AG08396 (cell line): ENCODE measurements at places on chromosomes 12 and 14.

DNA sequence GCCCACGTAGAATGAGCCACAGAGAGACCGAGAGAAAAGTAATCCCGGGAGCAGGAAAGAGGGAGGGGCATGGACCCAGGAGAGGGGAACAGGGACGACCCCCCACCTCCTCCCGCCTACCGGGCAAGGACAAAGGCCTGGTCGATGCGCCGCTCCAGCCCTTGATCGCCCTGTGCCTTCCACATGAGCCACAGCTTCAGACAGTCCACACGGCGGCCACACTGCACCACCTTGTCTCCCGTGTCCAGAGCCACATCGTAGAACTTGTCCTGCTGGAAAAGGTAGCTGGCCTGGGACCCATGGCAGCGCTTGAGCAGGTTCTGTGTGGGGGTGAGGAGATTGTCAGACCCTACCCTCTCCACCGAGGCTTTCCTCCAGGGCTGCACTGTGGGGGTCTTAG, 20.5 kb upstream of the ZNF740 start:
- DNase-seq: no peak

DNA sequence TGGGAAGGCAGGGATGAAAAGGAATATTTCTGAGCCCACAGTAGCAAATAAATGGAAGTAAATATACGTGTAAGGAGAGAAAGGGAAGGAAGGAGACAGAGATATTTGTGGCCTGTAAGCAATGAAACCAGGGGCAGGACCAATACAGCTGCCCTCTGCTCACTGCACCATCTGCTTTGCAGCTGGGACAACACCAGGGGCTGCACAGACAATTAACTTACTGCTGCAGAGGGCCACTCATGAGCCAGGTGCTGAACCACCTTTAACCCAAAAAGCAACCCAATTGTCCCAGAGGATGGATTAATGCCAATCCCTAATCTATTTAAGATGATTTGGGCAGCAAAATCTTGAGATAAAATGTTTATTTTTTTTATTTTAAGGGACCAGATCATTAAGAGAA, 30.6 kb upstream of the TMX1 start:
- DNase-seq: no peak

DNA sequence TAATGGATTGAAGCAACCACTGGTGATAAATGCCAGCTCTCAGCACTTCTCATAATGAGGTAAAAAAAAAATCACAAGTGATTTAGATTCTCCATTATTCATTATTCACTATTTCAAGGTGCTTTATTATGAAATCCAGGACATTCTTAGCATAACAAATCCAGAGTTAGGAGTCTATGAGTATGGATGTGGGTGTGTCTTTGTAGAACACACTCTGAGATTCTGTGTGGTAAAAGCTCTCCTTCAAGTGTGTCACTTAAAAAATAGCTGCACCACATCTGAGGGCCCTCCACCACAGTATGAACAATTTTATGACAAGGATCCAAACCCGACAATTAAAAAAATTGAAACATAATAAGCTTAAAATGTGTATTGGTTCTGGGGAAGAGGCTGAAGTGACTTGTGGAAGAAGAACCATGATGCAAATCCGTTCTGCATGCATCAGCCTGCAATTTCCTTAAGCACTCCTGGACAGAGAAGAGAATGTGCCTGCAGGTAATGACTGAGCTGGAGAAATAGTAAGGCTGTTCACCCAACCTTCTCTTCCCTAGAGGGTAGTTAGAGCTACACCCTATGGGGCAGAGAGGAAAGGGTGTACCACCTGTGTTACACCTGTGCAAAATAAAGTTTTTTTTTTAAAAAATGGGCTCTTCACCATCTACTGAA, 488.5 kb upstream of the MGAT4C start:
- no peak for DNase-seq

GRCh38 chr14:61466249-61466904, 145.0 kb downstream of the PRKCH start:
- DNase-seq: peak; percentile 76

- no peak for DNase-seq
Observed at GRCh38 chr12:106305376-106305775, 2.8 kb downstream of the TCP11L2 start.

DNA sequence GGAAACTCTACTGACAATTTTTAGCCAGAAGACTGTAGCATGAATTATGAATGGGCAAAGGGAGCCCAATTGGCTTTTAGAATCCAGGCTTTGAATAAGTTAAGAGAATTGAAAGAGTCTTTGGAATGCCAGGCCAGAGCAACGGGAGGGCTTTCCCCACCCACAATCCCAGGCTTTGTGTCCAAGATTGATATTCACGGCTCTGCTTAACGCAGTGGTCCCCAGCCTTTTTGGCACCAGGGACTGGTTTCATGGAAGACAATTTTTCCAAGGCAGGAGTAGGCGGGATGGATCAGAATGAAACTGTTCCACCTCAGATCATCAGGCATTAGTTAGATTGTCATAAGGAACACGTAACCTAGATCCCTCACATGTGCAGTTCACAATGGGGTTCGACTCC, 79.6 kb downstream of the EPS8 start:
- DNase-seq: no peak

DNA sequence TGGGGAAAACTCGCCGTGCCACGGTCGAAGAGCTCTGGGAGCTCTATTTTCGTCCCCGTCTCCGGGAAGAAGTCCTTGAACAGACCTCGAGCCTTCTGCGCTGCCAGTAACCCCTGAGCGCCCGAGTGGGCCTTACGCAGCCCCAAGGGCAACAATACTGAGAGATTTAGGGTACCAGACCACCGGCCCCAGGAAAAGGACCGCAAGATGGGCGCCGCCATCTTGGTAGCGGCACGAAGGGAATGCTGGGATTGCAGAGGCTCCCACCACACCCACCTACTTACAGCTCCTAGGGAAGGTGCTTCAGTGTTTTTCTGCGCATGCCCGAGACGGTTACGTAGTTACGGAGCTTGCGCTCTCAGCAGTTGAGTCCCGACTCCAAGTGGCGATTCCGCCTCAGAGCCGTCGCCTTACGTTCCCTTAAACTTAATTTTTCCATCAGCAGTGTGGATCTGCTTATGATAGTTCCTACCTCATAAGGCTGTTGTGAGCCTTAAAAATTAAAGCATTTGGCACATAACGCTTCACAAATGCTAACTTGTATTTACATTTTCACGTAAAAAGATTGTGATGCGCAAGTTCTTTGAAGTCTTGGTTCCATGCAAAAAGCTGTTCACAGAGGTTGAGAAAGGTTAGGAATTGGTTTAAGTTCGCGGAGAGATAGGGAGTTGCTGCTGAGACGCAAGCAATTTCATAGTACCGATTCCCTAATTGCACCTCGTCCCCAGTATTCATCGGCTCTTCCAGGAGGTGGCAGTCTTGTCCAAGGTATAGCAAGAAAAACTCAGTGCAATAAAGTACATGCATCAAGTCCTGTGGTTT, at the start of gene YARS2:
Gene YARS2, minus strand, starts transcription at position 244 of the 822 bp plus-strand sequence. Its CDS starts 23 bp downstream, at position 221.
- peak; percentile 94 for DNase-seq

DNA sequence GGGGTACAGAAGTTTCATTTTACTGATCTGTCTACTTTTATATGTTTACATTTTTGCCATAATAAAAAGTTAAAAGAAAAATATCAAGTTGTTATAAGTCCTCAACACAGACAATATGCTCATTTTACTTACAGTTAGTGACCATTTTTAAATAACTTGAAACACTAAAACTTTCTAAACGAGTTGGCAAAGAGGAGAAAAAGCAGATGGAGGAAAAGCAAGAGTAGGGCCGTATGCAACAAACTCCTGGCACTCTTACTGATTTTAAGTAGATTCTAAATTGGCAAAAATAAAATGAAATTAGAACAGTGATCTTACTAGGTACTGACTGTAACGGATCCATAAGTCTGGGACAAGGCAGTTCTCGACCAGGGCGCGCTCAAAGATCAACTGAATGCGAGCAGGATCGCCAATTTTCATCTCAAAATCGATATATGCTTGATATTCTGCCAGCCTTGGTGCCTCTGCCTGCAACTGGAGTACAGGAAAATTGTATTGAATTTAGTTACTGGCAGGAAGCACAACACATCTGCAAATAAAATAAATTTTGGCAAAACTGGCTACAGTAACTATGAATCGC, 22.3 kb downstream of the SART3 start:
- no peak for DNase-seq

GRCh38 chr12:107598906-107599305, 86.7 kb upstream of the PWP1 start:
- DNase-seq: no peak

DNA sequence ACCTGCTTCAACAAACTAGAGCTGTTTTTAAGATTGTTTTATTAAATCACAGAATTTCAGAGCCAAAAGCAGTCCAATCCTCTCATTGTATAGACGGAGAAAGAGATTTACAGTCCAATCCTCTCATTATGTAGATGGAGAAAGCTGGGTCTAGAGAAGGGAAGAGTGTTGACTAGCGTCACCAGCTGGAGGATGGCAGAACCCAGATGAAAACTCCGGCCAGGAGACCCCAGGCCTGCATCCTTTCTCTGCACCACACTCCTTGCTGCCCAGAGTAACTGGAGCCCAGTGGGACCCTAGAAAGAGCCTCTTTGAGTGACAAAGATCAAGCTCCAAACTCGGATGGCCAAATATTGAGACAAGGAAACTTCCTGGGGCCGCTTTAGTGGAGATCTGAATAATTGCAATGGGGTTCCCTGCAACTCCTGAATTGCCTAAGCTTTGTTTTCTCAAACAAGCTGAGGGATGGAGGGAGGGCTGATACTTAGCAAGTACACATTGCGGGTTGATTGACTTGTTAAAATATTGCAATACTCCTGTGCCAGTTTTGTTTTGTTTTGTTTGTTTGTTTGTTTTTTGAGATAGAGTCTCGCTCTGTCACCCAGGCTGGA, 12.5 kb downstream of the AMDHD1 start:
- no peak for DNase-seq

DNA sequence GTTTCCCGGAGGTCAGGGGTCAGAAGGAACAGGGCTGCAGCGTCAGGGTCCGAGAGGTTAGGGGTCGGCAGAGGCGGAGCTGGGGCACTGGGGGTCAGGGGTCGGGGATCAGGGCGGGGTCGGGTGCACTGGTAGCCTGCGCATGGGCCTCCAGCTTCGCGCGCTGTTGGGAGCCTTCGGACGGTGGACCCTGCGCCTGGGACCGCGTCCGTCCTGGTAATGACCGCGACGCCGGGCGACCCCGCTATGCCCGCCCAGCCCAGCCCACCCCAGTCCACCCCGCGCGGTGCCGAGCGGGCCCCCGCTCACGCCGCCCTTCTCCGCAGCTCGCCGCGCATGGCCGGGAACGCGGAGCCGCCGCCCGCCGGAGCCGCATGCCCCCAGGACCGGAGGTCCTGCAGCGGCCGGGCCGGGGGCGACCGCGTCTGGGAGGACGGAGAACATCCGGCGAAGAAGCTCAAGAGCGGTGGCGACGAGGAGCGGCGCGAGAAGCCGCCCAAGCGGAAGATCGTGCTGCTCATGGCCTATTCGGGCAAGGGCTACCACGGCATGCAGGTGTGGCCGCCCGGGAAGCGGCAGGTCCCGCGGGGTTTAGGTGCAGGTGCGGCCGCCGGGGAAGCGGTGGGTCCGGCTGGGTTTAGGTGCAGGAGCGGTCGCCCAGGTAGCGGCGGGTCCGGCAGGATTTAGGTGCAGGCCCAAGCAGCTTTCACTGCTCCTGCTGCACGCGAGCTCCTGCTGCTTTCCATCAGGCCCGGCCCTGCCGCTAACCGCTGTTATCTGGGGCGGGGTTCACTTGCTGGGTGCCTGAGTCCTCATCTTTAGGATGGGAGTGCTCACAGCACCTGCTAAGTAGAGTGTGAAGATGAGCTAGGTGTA, 743 bp downstream of the PUS1 start:
- peak; percentile 56 for DNase-seq

GRCh38 chr14:64937821-64938193, 4.7 kb downstream of the GPX2 start:
- DNase-seq: no peak

DNA sequence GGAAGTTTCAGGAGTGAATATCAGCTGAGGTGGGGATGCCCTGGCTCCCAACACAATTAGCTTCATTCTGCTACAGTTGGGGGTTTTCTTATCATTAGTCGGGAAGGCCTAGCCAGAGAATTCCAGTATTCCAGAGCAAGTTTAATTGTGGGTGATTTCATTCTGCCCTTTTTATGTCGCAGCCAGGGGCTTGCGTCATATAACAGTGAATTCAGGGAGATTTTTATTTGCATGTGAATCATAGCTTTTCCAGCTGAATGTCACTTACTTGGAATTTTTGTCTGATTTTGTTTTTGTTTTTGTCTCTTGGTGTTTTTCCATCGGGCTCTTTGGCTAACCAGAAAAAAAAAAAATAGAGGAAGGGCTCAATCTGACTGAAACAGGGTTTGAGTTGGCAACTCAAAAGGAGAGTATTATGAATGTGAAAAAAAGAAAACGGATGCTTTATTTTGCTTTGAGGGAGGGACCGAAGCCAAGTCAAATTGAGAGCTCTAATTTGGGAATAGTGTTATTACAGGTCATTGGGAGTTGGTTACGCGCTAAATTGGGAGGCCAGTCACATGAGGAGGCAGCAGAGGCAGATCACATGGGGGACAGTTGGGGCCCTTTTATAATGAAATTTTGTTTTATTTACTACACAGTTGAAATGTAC, 119.4 kb downstream of the SAMD4A start:
- DNase-seq: peak; percentile 33

GRCh38 chr12:50992819-50993218, 33.4 kb downstream of the SLC11A2 start:
- no peak for DNase-seq

GRCh38 chr14:92973261-92973797, 50.4 kb downstream of the CHGA start:
- peak; percentile 78 for DNase-seq

DNA sequence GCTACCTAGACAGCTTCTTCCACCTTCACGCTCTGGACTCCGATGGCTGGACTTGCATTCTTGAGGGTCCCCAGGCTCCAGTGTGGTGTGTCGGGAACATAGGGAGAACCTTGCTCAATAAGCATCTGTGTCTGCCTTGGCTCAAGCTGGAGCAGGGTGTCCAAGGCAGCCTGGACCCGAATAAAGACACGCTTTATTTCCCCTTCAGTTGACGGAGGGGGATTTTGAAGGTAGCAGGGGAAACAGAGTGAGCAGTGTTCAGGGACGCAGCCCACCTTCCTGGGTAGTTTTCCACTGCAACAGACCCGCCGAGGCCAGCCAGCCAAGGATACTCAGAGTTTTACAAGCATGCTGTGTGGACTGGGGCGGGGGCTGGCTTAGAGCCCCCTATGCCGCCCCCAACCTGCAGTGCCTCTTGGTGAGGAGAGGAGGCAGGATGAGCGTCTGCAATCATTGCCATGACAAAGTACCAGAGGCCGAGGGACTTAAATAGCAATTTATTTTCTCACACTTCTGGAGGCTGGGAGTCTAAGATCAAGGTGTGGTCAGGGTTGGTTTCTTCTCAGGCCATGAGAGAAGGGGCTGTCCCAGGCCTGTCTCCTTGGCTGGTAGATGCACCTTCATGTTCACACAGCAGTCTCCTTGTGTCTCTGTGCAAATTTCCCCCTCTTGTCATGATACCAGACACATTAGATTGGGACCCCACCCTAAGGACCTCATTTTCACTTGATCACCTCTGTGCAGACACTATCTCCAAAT, 201.2 kb downstream of the CHST11 start:
- no peak for DNase-seq

GRCh38 chr12:27805238-27805637, 25.2 kb upstream of the MANSC4 start:
- DNase-seq: no peak
